H7 (cell line): ENCODE measurements at places on chromosomes 1 and 21. TPM values are rescaled to one million over a fixed set of nuclear protein-coding genes. Genes with fewer than 3 reads are reported as not detected.

Gene PTGS2
- 0.38 and 1.7 TPM in 2 replicates for total RNA-seq

Gene S100B
- total RNA-seq: 0.10 TPM in 1 of 2 replicates, not detected in the other

Gene B3GALT2
- total RNA-seq: not detected in 2 replicates

Gene NBL1
- 26.9 and 47.4 TPM in 2 replicates for total RNA-seq

Gene S100A9
- not detected in 2 replicates for total RNA-seq
